Activated CD4-positive, alpha-beta T cell treated with anti-CD3 and anti-CD28 coated beads, Interleukin-2, amount 10 ng/mL, durations not matched to agents 24 days and 14 days (primary cell): ENCODE measurements at places on chromosomes 3 and 15. TPM values are rescaled to one million over a fixed set of nuclear protein-coding genes. Genes with fewer than 3 reads are reported as not detected.
A peak's percentile ranks its signal among the peaks of the same experiment; 100 is the strongest.

DNA sequence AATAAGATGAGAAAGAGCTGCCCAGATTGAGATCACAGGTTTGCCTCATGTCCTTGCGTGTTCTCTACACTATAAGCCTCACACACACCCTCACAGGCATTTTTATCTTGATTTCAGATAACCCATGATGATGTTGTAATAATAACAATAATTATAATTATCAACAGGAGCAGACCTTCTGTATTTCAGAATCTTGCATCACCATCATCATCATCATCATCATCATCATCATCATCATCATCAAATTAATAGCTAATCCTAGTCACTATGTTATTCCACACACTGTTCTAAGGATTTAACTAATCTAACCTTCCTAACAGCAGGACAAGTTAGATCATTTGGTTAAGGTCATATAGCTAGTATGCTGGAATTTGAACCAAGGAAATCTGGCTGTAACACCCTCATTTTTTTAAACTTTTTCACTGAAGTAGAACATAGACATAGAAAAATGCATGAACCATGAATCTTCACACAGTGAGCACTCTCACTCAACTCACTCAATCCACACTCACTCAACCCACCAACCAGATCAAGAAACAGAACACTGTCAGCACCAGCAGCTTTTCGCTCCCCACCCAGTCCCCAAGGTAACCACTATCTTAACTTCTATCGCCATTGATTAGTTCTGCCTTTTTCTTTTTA is 1.8 kb upstream of the SH2D7 start:
- no peaks in the 10 kb centered on the region for H3K36me3 ChIP-seq
- no peak for DNase-seq
- peaks cover 32% of the 10 kb centered on the region for H3K4me1 ChIP-seq
- H3K27me3 ChIP-seq, result peaks cover 2% of the 10 kb centered on the region
- no peak overlapping the region for H3K4me3 ChIP-seq

- H3K36me3 ChIP-seq, result peaks cover 25% of the 10 kb centered on the region
- no peaks in the 10 kb centered on the region for H3K27me3 ChIP-seq
- peaks cover 39% of the 10 kb centered on the region for H3K4me1 ChIP-seq
- peak overlapping the region; percentile 22 for H3K4me3 ChIP-seq
- no peak for DNase-seq
- H3K27ac ChIP-seq, result peak overlapping the region; percentile 82
These were observed 10.3 kb downstream of the LPP start for GRCh38 chr3:188164248-188164687.

DNA sequence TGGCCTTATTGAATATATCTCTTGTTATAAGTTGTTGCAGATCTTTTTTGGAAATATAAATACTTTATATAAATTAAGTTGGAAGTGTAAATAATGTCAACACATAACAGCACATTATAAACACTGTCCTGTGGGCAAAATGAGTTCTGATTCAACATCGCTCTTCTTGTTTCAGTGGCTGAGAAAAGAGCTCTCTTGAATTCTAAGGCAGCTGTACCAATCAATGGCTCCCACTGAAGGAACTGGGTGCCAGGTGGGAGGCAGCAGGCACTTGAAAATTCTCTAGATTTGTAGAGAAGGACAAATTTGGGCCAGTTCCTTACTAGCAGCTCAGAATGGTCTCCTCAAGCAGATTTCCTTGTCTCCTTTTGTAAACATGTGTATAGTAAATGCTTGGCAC is 45.6 kb downstream of the CHST2 start:
- no peaks in the 10 kb centered on the region for H3K27me3 ChIP-seq
- peak overlapping the region; percentile 90 for H3K27ac ChIP-seq
- peaks cover 4% of the 10 kb centered on the region for H3K36me3 ChIP-seq
- peak overlapping the region; percentile 47 for H3K4me3 ChIP-seq
- no peak for DNase-seq

GRCh38 chr3:141456301-141456625 is 30.6 kb upstream of the RASA2 start:
- no peak overlapping the region for H3K27ac ChIP-seq
- DNase-seq, result no peak
- H3K36me3 ChIP-seq, result no peaks in the 10 kb centered on the region
- peaks cover 1% of the 10 kb centered on the region for H3K27me3 ChIP-seq
- H3K4me1 ChIP-seq, result peaks cover 13% of the 10 kb centered on the region

Gene GUCA1C
- not detected in 2 replicates for total RNA-seq

- peak; percentile 90 for DNase-seq
- H3K27ac ChIP-seq, result peak overlapping the region; percentile 100
- H3K4me1 ChIP-seq, result peaks cover 54% of the 10 kb centered on the region
- H3K27me3 ChIP-seq, result no peaks in the 10 kb centered on the region
- H3K36me3 ChIP-seq, result peaks cover under 1% of the 10 kb centered on the region
- H3K4me3 ChIP-seq, result peak overlapping the region; percentile 80
These were observed 6.7 kb upstream of the PSTPIP1 start for GRCh38 chr15:76987896-76988860.

- peaks cover 48% of the 10 kb centered on the region for H3K4me1 ChIP-seq
- peaks cover 35% of the 10 kb centered on the region for H3K36me3 ChIP-seq
- DNase-seq, result no peak
- peak overlapping the region; percentile 87 for H3K27ac ChIP-seq
- no peaks in the 10 kb centered on the region for H3K27me3 ChIP-seq
- H3K4me3 ChIP-seq, result peak overlapping the region; percentile 81
These were observed 4.7 kb downstream of the NUP210 start for GRCh38 chr3:13415236-13415986.

DNA sequence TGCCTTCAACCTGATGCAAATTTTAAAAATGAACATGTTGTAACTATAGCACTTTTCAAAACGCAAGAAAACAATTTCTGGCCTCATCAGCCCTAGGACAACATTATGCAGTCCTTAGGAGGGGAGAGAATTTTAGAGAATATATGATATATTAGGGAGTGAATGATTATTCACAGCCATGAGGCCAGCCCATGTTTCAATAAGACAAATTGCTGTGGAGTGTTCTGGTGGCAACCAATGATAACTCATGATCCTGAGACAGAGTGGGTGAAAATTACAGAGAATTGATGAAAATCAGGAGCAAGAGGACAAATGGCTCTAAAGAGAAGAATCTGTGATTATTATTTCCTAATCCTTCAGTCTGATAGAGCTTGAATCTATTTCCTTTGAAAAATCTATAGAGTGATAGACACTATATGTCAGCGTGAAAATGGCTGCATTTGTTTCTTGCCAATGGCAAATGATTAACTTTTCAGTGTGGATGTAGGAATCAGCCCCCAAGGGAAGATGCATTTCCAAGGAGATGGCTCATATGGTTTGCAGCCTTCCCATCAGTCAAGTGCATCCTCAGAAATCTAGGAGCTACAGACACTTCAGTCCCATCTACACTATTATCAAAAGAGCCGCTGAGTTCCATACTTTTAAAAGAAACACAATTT is 761.0 kb upstream of the ARRDC4 start:
- no peaks in the 10 kb centered on the region for H3K27me3 ChIP-seq
- H3K4me3 ChIP-seq, result no peak overlapping the region
- DNase-seq, result no peak
- no peaks in the 10 kb centered on the region for H3K36me3 ChIP-seq
- H3K4me1 ChIP-seq, result no peaks in the 10 kb centered on the region

DNA sequence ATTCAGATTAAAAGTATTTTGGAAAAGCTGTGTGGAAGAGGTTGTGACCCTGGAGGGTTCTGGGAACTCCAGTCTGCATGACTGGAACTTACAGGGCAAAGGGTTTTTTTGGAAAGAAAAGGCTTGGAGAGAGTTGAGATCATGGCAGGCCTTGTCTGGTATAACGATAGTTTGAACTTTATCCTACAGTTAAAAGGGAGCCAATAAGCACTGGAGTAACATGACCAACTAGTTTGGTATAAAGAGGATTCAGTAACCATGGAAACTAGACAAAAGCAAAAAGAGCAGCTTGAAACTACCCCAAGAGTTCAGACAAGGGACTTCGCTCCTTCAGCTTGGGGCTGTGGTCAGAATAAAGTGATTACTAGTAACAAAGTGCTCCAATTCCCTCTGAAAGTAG is 151.2 kb upstream of the TMCO5A start:
- H3K36me3 ChIP-seq, result no peaks in the 10 kb centered on the region
- no peaks in the 10 kb centered on the region for H3K4me1 ChIP-seq
- H3K27ac ChIP-seq, result no peak overlapping the region
- H3K27me3 ChIP-seq, result no peaks in the 10 kb centered on the region
- no peak overlapping the region for H3K4me3 ChIP-seq
- DNase-seq, result no peak

DNA sequence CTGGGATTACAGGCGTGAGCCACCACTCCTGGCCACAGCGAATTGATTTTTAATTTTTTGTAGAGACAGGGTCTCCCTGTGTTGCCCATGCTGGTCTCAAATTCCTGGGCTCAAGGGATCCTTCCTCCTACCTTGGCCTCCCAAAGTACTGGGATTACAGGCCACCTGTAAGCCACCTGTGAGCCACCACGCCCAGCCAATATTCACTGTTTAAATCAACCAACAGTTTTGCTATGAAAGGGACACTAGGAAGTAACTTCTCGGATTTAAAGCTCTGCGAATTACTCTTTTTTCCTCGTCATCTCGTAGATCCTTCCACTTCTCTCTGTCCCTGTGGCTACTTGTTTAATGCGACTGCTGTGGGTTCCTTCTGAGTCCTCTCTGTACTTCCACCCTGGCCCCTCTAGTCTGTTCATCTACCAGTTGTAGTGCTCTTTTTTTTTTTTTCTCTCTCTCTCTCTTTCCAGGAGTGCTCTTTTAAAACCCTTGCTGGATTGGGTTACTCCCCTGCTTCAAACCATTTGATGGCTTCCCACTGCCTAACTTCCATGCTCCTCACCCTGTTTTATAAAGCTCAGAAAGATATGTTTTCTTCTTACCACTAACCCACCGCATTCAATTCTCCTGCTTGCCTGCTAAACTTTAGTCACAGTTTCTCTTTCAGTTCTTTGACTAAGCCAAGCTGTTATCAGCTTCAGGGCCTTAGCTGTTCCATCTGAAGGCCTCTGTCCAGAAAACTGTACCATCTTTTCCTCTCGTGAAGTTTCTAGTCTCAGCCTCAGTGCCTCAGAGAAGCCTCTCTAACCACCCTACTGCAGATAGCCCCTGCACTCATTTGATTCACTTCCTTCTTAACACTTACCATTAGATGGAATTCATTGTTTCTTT is 12.4 kb downstream of the RTF1 start:
- H3K36me3 ChIP-seq, result peaks cover 10% of the 10 kb centered on the region
- DNase-seq, result peak; percentile 77
- no peaks in the 10 kb centered on the region for H3K27me3 ChIP-seq
- H3K4me1 ChIP-seq, result peaks cover 24% of the 10 kb centered on the region

DNA sequence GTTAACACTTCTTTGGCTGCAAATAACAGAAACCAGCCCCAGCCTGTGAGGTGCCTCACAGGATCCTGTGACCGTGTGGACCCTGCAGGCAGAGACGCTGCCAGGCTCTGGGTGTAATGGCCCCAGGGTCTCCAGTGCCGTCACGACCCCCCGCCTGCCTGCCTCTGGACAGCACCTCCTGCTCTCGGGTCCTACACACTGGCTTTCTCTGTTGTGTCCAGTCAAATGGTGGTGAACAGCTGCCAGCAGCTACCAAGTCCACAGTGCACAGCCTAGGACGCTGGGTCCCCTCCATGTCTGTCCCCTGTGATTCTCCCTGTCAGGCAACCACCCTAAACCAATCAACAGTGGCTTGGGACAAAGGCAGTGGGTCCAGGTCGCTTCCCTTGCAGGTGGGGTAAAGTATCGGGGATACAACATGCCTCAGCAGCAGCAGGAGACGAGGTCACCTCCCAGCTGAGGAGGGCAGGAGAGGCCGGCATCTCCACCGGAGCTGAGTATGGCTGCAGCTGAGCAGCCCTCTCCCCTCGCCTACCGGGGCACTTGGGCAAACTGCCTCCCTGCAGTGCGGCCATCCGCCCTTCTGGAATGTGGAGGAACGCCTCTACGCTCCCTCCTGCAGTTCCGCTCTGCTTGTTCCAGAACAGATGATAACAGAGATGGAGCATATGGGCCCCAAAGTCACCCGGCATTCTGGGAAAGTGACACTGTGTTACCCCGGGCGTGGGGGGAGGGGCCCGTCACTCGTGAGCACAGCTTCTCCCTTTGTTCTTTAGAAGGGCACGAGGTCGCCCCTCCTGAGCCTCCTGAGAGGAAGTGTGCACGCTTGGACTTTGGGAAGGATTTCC is 21.1 kb upstream of the SKOR1 start:
- H3K4me3 ChIP-seq, result no peak overlapping the region
- H3K36me3 ChIP-seq, result no peaks in the 10 kb centered on the region
- no peaks in the 10 kb centered on the region for H3K4me1 ChIP-seq
- DNase-seq, result no peak

Gene TNNC1
- 1.2 and 1.5 TPM in 2 replicates for total RNA-seq

DNA sequence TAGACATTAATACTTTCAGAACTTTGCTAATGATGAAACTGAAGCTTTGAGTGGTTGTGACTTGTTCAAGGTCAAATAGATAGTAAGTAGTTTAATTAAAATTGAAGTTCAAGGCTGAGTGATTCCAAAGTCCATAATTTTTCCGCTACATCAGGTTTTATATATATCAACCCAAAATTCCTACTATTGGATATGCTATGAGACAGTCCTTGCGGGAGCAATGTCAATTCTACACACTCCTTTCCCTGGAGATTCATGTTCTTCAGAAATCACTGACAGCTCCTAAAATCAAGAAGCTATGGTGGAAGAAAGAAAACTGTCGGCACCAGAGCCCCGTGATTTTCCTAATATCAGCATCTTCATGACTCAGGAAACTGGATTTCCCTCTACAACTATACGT is 167.6 kb downstream of the EPHA3 start:
- no peaks in the 10 kb centered on the region for H3K27me3 ChIP-seq
- no peak overlapping the region for H3K27ac ChIP-seq
- no peak overlapping the region for H3K4me3 ChIP-seq
- no peak for DNase-seq
- no peaks in the 10 kb centered on the region for H3K36me3 ChIP-seq
- no peaks in the 10 kb centered on the region for H3K4me1 ChIP-seq

Gene THBS1
- total RNA-seq, result 1.9 and 2.8 TPM in 2 replicates

Gene TRANK1
- total RNA-seq, result 2.1 and 2.3 TPM in 2 replicates

- no peak for DNase-seq
- peaks cover 14% of the 10 kb centered on the region for H3K27me3 ChIP-seq
- H3K36me3 ChIP-seq, result no peaks in the 10 kb centered on the region
- no peak overlapping the region for H3K4me3 ChIP-seq
- peaks cover 18% of the 10 kb centered on the region for H3K4me1 ChIP-seq
These were observed 83.5 kb downstream of the FAM81A start for GRCh38 chr15:59521443-59521842.

DNA sequence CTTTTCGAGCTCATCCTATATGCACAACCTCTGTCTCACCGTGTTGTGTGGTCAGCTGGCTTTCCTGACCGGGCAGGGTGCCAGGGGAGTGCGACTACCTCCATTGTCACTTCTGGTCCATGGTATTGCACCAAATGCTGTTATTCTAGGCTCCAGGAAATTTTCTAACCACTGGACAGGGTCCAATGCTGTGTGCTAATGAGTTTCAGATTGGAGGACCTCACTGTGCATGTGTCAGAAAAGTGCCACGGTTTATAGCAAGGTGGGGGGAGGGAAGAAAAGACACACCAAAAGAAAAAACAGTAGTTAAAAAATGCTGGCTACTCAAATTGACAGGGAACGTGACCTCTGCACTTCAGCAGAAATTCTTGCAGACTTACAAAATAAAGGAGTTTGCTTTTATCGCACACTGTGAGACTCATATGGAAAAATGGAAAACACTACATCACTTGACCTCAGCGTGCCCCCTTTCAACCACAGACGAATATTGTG is 480.1 kb downstream of the FOXP1 start:
- H3K27me3 ChIP-seq, result no peaks in the 10 kb centered on the region
- no peak overlapping the region for H3K4me3 ChIP-seq
- H3K36me3 ChIP-seq, result peaks cover 57% of the 10 kb centered on the region
- H3K27ac ChIP-seq, result no peak overlapping the region
- DNase-seq, result no peak

- H3K27me3 ChIP-seq, result peaks cover 5% of the 10 kb centered on the region
- peaks cover 6% of the 10 kb centered on the region for H3K4me1 ChIP-seq
- DNase-seq, result no peak
- no peak overlapping the region for H3K4me3 ChIP-seq
- no peak overlapping the region for H3K27ac ChIP-seq
- H3K36me3 ChIP-seq, result no peaks in the 10 kb centered on the region
These were observed 38.5 kb upstream of the CTSH start for GRCh38 chr15:78983146-78983918.
